ENCODE measurements at places on chromosomes 2 and 18.

DNA sequence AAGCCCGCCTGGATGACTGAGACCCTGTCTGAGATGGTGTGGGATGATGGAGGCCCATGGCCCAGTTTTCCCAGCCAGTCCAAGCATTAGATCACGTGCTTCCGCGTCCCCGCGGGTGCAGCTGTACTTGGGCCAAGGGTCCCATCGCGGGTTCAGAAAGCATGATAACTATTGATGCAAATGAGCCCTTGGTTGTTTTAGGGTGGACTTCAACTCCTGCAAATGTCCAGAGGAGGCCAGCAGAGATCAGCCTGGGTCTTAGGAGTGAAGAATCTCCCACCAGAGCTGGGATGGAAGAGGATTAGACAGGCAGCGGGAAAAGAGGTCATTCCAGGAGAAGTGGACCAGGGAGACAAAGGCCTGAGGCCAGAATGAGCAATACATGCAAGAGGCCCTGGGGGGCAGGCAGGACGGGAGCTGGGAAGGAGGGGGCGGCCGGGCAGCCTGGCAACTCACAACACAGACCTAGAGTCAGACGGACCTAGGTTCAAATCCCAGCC lies 89.9 kb upstream of the TMEM247 start:
- no peak overlapping the region for H3K27ac ChIP-seq
- no peaks in the 10 kb centered on the region for H3K27me3 ChIP-seq
- H3K4me1 ChIP-seq = no peaks in the 10 kb centered on the region
- H3K4me3 ChIP-seq = no peak overlapping the region
- DNase-seq = no peak

DNA sequence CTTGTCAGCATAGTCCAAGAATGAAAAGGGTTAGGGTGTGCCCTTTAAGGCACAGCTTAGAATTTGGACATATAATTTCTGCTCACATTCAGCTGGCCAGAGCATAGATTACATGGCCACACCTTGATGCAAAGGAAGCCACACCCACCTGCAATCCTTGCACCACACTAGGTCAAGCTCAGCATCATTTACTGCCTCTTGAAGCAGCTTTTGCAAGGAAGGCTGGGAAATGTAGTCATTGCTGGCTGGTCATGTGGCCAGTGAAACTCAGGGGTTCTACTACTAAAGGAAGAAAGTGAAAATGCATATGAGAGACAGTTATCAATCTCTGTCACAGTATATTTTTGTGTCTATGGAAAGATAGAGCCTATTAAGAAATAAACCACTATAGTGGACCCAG lies 159.3 kb downstream of the GFPT1 start:
- no peaks in the 10 kb centered on the region for H3K36me3 ChIP-seq
- DNase-seq = no peak
- H3K27me3 ChIP-seq = no peaks in the 10 kb centered on the region

DNA sequence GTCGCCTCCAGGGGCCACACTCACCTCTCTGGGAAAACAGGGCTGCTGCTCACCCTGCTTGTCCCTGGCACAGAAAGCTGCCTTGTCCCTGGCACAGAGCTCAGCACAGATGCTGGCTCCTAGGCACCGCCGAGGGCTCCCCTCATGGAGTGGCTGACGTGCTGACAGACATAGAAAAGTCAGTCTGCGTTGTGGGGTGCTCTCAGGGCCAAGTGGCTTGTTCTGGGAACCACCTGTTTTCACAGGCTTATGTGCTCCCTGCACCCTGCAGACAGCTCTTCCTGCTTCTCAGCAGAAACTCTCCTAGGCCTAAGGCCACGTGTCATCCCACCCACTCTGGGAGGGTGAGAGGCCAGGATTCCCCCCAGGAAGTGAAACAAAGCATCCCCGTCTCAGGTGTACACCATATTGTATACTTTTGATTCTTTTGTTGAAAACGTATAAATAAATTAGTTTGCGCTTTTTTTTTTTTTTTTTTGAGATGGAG lies 84.7 kb upstream of the TMEM200C start:
- no peaks in the 10 kb centered on the region for H3K27me3 ChIP-seq
- no peak for DNase-seq
- H3K4me3 ChIP-seq = no peak overlapping the region
- no peak overlapping the region for H3K27ac ChIP-seq
- H3K36me3 ChIP-seq = no peaks in the 10 kb centered on the region

GRCh38 chr18:76495435-76496193 lies 572 bp upstream of the ZNF516 start:
- DNase-seq = no peak
- peaks cover 18% of the 10 kb centered on the region for H3K4me1 ChIP-seq
- H3K4me3 ChIP-seq = peak overlapping the region; percentile 29
- H3K36me3 ChIP-seq = no peaks in the 10 kb centered on the region
- H3K27ac ChIP-seq = peak overlapping the region; percentile 7

GRCh38 chr18:54960197-54960596 lies 936 bp upstream of the CCDC68 start:
- peaks cover 5% of the 10 kb centered on the region for H3K4me1 ChIP-seq
- H3K27ac ChIP-seq = no peak overlapping the region

- no peaks in the 10 kb centered on the region for H3K36me3 ChIP-seq
- no peak for DNase-seq
- H3K27ac ChIP-seq = no peak overlapping the region
- no peak overlapping the region for H3K4me3 ChIP-seq
Observed at GRCh38 chr2:234536178-234536965, 39.5 kb upstream of the ARL4C start.

- no peaks in the 10 kb centered on the region for H3K27me3 ChIP-seq
- no peaks in the 10 kb centered on the region for H3K36me3 ChIP-seq
- H3K4me1 ChIP-seq = no peaks in the 10 kb centered on the region
- no peak overlapping the region for H3K27ac ChIP-seq
- no peak for DNase-seq
Observed at GRCh38 chr2:57965961-57966360, 80.6 kb upstream of the VRK2 start.

DNA sequence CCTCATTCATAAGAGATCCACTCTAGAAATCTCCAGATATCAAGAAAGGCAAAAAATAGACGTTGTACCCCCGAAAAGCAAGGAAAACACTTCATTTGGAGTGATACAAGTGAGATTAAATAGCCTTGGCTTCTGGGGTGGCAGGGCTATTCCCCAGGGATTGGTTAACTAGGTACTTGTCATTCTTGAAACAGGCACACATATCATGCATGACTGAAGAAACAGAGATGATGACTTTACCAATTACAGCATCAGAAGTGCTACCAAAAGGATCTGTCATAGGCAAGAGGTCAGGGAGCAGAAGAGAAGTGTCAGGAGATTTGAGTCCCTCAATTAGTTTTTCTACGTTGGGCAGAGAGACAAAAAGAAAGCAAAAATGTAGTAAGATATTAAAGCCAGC lies 45.2 kb upstream of the NFU1 start:
- no peak overlapping the region for H3K27ac ChIP-seq
- DNase-seq = no peak
- H3K27me3 ChIP-seq = no peaks in the 10 kb centered on the region
- H3K36me3 ChIP-seq = peaks cover 31% of the 10 kb centered on the region
- H3K4me1 ChIP-seq = no peaks in the 10 kb centered on the region
- H3K4me3 ChIP-seq = no peak overlapping the region

GRCh38 chr2:157441072-157441454 lies 2.8 kb downstream of the CYTIP start:
- H3K36me3 ChIP-seq = peaks cover 8% of the 10 kb centered on the region
- H3K27me3 ChIP-seq = no peaks in the 10 kb centered on the region
- H3K27ac ChIP-seq = peak overlapping the region; percentile 82
- peak overlapping the region; percentile 80 for H3K4me3 ChIP-seq
- peaks cover 13% of the 10 kb centered on the region for H3K4me1 ChIP-seq
- no peak for DNase-seq

- no peaks in the 10 kb centered on the region for H3K36me3 ChIP-seq
- H3K4me1 ChIP-seq = no peaks in the 10 kb centered on the region
- no peak overlapping the region for H3K27ac ChIP-seq
- DNase-seq = no peak
- no peaks in the 10 kb centered on the region for H3K27me3 ChIP-seq
Observed at GRCh38 chr2:42055573-42056514, 8.0 kb downstream of the PKDCC start.

DNA sequence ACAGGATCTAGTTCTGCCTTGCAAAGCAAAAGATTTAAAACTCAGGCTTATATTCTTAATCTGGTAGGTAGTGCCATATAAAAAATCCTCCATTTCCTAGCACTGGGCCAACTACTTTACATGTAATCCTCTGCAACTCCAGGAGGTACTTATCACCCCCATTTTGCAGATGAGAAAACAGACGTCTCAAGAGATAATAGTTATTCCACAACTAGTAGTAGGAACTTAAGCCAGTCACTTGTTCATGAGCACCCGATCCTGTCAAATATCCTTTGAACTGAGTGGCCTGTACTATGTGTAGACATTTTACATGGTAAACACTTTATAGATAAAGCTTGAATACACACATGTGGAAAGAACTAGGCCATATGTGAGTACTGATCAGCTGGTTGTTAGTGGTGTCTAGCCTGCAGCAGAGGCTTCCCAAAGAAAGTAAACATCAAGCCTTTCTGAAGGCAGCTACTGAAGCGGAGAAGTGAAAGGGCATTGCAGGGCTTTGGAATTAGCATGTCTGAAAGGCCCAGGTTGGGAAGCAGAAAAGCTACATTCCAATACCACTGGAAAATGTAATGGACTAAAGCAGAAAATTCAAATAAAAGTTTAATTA lies 48.0 kb downstream of the NAB1 start:
- no peak for DNase-seq
- no peak overlapping the region for H3K27ac ChIP-seq
- no peak overlapping the region for H3K4me3 ChIP-seq

DNA sequence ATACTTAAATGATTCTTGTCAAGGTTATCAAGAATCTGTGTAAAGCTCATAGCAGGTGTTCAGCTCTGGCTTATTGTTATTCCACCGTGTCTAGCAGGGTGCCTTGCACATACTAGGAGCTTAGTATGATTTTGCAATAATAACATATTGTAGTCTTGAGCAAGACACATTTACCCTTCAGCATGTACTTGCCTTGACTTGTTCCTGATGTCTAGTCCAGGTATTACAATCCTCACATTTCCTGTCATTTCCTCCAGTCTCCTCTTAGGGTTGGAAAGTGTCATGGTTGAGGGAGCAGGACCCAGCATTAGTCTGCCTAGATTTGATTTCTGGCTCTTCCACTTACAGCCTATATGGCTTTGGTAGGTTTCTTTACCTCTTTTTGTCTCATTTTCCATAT lies 246.1 kb downstream of the RAD51AP2 start:
- no peaks in the 10 kb centered on the region for H3K4me1 ChIP-seq
- no peak overlapping the region for H3K27ac ChIP-seq
- no peaks in the 10 kb centered on the region for H3K27me3 ChIP-seq
- no peak for DNase-seq
- H3K4me3 ChIP-seq = no peak overlapping the region
- no peaks in the 10 kb centered on the region for H3K36me3 ChIP-seq

DNA sequence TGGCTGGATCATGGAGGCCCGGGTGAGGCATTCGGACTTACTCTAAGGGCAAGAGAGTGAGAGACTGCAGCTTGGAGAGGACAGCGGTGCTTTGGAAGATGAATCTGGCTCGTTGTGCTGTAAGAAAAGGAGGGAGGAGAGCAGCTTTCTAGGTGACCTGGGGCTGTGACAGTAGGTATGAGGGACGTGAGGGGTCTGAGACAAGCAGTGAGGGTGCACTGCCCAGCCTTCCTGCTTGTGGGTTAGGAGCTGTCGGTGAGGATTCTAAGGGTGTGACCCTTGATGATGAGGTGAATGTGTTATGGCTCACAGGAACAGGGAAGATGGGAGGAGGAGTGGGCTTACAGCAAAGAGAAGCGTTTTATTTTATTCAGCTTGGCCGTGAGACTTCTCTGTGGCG lies 27.1 kb upstream of the RHOB start:
- H3K4me3 ChIP-seq = no peak overlapping the region
- DNase-seq = no peak
- H3K27me3 ChIP-seq = no peaks in the 10 kb centered on the region
- no peaks in the 10 kb centered on the region for H3K36me3 ChIP-seq
- H3K27ac ChIP-seq = no peak overlapping the region
- peaks cover 6% of the 10 kb centered on the region for H3K4me1 ChIP-seq

- no peak overlapping the region for H3K27ac ChIP-seq
- no peaks in the 10 kb centered on the region for H3K27me3 ChIP-seq
- no peaks in the 10 kb centered on the region for H3K36me3 ChIP-seq
- DNase-seq = no peak
- no peak overlapping the region for H3K4me3 ChIP-seq
- no peaks in the 10 kb centered on the region for H3K4me1 ChIP-seq
Observed at GRCh38 chr2:144834363-144834762, 314.4 kb upstream of the ZEB2 start.

GRCh38 chr2:138602166-138602460 lies 100.5 kb downstream of the SPOPL start:
- no peak for DNase-seq
- no peaks in the 10 kb centered on the region for H3K4me1 ChIP-seq
- H3K27me3 ChIP-seq = no peaks in the 10 kb centered on the region
- no peaks in the 10 kb centered on the region for H3K36me3 ChIP-seq

- no peaks in the 10 kb centered on the region for H3K27me3 ChIP-seq
- no peak overlapping the region for H3K27ac ChIP-seq
- no peaks in the 10 kb centered on the region for H3K36me3 ChIP-seq
- no peak overlapping the region for H3K4me3 ChIP-seq
Observed at GRCh38 chr2:16482460-16482859, 183.2 kb downstream of the CYRIA start.

GRCh38 chr18:50662177-50662576 lies 102.3 kb downstream of the MAPK4 start:
- no peaks in the 10 kb centered on the region for H3K27me3 ChIP-seq
- no peak overlapping the region for H3K27ac ChIP-seq
- DNase-seq = no peak
- no peaks in the 10 kb centered on the region for H3K4me1 ChIP-seq

- H3K27me3 ChIP-seq = no peaks in the 10 kb centered on the region
- H3K36me3 ChIP-seq = no peaks in the 10 kb centered on the region
- no peak for DNase-seq
- peaks cover 51% of the 10 kb centered on the region for H3K4me1 ChIP-seq
Observed at GRCh38 chr2:112630268-112630667, 15.5 kb upstream of the SLC20A1 start.

DNA sequence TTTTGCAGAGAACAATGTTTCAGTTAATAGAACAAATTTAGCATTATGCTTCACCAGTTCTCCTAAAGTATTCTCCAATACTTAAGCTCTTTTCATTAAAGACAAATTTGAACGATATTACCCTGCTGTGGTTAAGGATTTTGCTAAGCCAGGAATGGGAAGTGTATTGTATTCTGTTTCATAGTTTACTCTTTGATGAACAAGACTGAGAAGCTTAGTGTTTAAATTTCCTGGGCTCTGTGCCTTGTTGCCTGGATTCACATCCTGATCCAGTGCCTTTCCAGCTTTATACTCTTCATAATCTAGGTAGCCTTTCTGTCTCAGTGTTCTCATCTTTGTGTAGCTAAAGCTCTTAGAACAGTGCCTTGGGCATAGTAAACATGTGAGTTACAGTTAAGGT lies 58.6 kb upstream of the GLS start:
- no peak overlapping the region for H3K4me3 ChIP-seq
- DNase-seq = no peak
- H3K36me3 ChIP-seq = no peaks in the 10 kb centered on the region
- H3K4me1 ChIP-seq = no peaks in the 10 kb centered on the region

- H3K4me3 ChIP-seq = peak overlapping the region; percentile 74
- peaks cover 5% of the 10 kb centered on the region for H3K36me3 ChIP-seq
- no peak for DNase-seq
- H3K27ac ChIP-seq = peak overlapping the region; percentile 72
- H3K4me1 ChIP-seq = peaks cover 35% of the 10 kb centered on the region
Observed at GRCh38 chr2:96815326-96816126, 542 bp upstream of the CNNM3 start.

Measured in effector memory CD4-positive, alpha-beta T cell (primary cell).